ENCODE measurements at places on chromosomes 1 and 21. TPM values are rescaled to one million over a fixed set of nuclear protein-coding genes. Genes with fewer than 3 reads are reported as not detected.

Gene GUCA2A
- not detected for total RNA-seq

DNA sequence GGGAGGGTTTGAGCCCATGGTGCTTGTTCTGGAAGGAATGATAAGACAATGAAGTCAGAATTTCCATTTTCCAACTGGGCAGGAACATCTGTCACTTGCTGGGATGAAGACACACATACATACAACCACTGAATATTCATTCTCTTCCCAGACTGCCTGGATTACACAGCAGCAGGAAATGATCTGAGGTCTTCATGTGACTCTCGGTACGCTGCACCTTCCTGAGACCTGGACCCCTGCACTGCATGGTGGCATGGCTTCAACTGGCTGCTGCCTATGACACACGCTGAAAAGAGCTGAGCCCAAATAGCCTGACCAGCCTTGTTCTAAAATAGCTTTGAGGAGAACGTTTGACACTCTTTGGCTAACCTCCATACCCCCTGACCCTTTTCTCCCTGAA, 150.6 kb downstream of the GABPA start:
- no peak for DNase-seq

Gene OVAAL
- not detected for total RNA-seq

DNA sequence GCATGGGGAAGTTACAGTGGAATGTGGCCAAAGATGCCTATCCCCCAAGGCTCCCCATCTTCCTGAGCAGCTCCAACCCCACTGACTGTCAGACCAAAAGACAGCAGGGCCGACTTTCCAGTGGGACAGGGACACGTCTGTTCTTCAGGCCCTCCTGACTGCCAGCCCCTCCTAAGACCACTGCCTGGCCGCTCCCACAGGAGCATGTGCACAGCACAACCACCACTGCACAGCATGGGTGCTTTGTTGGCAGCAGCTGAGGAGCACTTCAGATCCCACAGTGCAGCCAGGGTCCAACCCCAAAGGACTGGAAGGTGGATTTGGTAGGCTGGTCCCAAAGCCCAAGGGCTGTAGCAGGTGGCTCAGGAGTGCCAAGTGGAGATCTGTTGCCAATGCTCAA, 648.3 kb upstream of the BRINP3 start:
- no peak for DNase-seq

Gene S100A14
- not detected for total RNA-seq

DNA sequence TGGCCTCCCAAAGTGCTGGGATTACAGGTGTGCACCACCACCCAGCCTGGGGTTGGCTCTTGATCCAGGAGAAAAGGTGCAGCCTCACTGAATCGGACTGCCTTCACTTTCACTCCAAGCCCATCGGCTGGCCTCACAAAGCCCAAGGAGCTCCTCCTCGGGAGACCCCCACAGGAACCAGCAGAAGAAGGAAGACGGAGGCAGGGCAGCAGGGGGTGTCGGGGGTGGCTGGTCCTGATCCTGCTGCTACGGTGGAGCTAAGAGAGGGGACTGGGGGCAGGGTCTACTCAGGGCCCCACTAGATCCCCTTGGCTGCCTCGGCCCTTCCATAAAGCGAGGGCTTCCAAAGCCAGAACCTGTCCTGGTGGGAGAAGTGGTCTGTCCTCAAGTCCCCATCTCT, 93.9 kb downstream of the STUM start:
- no peak for DNase-seq

DNA sequence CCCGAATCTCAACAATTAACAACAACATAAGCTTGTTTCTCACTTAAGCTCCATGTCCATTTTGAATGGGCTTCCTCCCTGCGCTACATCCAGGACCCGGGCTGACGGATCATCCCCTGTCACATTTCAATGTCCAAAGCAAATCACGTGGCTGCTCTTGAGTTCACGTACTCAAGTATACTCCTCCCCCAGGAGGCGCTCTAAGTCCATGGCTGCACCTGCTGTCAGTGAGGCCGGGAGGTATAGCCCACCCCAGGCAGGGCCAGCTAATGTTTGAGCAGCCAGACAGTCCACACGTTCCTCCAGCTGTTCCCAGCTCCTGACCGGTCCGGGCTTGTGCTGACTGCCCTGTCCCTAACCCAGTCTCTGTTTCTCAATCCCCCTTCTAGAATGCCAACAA, 220.8 kb downstream of the SLC35F3 start:
- peak; percentile 69 for DNase-seq

- DNase-seq = no peak
Measured at GRCh38 chr1:32741059-32741412, 38.5 kb upstream of the SYNC start.

GRCh38 chr1:26706315-26706714, 10.5 kb downstream of the ARID1A start:
- DNase-seq = peak; percentile 38
